GM03348 (cell line): ENCODE measurements at places on chromosomes 11 and 22.
A peak's percentile ranks its signal among the peaks of the same experiment; 100 is the strongest.

DNA sequence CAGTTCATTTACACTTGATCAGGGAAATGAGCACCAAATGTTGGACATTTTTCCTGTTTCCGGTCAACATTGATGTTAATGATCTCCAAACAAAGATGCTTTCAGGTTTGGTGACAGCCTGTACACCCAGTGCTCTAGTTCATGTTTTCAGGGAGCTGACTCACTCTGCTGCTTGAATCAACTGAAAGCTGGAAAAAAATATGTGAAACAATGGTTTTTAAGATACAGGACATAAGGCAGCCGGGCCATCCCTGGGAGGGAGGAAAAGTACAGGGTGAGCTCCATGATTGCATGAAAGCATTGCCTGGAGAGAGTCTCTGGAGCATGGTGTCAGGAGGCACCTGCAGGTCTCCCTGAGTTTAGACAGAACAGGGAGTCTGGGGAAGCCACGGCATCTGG is 259.6 kb downstream of the TBC1D22A start:
- DNase-seq, result no peak

- DNase-seq, result no peak
These were observed 2.7 kb upstream of the IGSF22 start for GRCh38 chr11:18728658-18729057.

- DNase-seq, result no peak
These were observed 87.8 kb upstream of the PRDM11 start for GRCh38 chr11:45058647-45058950.

DNA sequence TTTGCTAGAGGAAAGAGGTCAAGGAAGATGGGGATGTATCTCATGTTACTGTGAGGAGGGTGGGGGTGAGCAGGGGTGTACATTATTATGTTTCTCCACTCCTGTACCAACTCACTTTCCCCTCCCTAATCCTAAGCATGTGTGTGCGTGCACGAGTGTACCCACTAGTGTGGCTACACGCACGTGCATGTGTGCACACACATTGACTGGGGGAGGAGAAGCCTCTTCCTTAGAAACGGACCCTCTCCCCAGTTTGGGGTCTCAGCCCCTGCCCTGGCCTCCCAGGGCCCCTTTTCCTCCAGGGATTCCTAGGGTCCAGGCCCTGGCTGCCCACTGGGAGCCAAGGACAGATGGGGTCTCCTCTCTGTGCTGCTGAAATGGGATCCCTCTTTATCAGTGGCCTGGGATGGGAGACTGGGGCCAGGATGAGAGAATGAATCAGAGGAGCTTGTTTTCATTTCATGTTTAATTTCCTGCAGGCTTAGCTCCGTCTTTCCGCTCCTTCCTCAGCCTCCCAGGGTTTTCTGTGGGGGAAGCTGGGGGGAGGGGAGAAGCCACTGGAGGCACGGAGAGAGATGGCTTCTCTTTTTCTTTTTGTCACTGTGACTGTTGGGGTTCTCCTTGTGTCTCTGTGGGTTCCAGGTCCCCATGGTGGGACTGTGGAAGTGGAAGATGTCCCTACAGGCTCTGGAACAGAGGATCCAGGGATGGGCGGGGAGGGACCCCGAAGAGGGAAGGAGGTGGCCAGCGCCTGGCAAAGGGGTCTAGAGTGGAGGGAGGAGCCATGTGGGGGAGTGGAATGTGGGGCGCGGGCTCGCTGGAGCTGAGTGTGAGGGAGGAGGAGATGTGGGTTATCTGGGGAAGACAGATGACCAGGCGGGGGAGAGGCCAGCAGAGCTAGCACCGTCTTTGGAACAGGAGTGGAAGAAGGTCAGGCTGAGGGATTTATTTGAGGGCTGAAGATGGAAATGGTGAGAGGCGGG is 40.3 kb downstream of the ALX4 start:
- peak; percentile 53 for DNase-seq

DNA sequence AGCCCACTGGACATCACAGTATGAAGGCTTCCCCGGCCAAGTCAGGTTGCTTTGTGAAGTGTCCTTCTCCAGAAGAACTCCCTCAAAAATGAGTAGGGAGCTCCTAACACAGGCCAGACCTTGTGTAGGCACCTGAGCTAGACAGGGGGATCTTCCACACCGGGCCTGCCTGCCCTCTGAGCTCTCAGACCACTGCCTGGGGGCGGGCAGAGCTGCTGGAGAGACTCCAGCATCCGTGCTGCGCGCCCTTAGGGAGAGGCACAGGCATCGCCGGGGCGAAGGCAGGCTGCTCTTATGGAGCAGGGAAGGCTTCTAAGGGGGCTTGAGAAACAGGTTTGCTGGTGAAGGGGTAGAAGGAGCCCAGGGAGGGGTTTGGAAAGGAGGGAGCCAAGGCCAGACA is 4.4 kb downstream of the KCNJ5 start:
- DNase-seq, result no peak

GRCh38 chr11:65606876-65607613 is 7.0 kb downstream of the MAP3K11 start:
- peak; percentile 99 for DNase-seq

GRCh38 chr11:28457481-28458065 is 349.4 kb downstream of the METTL15 start:
- DNase-seq, result no peak

DNA sequence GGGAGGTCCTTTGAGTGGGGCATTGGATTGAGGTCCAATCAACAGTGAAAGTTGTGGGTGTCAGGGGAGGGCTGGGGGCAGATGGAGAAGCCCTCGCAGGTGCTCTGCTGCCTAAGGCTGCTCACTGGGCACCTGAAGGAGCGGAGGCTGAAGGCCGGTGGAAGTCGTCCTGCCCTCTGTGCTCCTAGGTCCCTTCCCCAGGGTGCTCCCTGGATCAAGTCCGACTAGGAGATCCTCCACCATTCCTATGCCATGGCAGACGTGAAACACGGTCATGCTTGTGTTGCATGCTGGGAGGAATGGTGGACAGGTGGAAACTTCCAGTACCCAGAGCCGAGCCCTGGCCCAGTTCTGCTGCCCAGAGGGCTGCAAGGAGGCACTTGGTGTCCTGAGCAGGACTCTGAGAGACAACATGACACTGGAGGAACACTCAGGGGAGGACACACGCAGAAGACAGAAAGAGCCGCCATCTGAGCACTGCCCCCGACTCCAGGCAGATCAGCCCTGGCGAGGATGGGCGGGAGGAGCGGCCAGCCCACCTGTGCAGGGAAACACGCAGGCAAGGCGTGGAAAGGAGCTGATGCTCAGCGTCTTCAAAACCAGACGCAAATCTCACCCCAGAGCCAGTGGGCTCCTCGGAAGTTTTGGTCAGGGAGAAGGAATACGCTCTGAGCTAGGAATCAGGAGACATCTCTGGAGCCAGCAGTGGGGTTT is 786.8 kb downstream of the BRD1 start:
- no peak for DNase-seq

DNA sequence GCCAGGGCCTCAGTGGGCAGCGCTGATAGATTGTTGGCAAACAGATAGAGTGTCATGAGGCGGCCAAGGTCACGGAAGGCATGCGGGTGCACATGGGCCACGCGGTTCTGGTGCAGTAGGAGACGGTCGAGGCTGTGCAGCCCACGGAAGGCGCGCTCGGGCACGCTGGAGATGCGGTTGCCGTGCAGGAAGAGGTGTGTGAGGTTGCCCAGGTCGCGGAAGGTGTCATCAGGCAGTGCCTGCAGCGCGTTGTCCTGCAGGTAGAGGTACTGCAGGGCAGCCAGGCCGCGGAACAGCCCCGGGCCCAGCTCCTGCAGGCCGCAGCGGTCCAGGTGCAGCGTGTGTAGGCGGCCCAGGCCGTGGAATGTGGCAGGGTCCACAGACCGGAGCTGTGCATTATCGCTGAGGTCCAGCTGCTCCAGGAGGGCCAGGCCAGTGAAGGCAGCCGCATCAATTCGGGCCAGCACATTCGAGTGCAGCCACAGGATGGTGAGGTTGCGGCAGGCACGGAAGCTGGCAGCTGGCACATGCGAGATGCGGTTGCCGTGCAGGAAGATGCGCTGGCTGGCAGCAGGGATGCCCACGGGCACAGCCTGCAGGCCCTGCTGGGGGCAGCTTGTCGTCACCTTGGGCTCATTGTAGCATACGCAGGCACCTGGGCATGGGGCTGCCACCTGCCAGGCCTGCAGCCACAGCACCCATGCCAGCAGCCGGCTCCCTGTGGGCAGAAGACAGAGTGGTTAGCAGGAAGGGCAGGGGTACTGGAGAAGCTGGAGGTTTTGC is 25.5 kb downstream of the RTN4R start:
- DNase-seq, result no peak

- DNase-seq, result peak; percentile 79
These were observed 10.9 kb downstream of the PHLDB1 start for GRCh38 chr11:118618115-118618990.

- no peak for DNase-seq
These were observed 11.5 kb upstream of the RAB39A start for GRCh38 chr11:107916671-107917241.

DNA sequence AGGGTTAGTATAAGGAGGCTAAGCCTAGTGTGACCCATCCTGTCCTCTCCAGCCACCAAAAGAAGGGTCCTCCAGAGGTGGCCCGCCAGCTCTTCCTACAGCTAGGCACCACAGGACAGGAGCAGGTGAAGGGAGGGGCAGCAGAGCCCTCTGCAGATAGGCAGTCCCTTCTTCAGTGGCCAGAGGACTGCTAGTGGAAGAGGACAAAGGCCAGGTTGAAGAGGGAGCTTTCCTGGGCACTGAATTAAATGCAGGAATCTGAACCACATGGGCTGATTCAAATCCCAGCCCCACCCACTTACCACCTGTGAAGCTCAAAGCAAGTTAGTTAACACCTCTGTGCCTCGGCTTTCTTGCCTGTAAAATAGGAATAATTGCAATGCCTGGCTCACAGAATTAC is 409.5 kb downstream of the NXPE2 start:
- DNase-seq, result no peak

- peak; percentile 36 for DNase-seq
These were observed 7.9 kb upstream of the SYT7 start for GRCh38 chr11:61588728-61589191.

- DNase-seq, result no peak
These were observed 15.4 kb downstream of the ASRGL1 start for GRCh38 chr11:62352355-62353336.

DNA sequence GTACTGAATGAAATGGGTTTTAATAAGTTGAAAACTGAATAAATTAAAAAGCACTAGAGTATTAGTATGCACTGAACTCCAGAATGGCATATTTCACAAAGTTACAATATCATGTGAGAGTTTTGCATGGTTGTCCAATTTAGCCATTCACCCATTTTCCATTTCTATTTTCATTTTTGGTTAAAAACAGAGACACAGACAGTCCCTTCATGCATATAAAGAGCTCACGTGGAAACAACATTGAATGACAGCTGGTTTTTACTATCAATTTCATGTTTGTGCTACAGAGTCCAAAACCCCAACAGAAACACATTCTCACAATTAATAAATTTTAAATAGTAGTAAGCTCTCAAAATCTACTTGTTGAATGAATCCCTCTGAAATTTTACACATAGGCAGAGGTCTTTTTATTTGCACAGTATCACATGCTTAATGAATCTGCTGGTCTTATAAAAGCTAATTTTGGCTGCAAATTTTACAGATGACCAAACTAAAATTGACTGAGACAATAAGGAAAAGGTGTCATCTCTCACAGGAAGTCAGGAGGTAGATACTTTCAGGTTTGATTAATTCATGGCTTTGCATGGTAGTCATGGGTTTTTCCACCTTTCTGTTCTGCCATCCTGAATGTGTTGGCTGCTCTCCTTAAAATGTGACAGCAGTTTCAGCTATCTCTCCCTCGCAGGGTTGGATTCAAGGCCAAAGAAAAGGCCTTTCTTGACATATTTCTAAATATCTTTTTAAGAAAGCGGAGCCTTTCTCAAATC is 20.6 kb upstream of the DDI1 start:
- DNase-seq, result no peak

- DNase-seq, result peak; percentile 43
These were observed 1003.3 kb upstream of the CCDC90B start for GRCh38 chr11:84289381-84289906.

GRCh38 chr22:23786261-23786710 is 480 bp upstream of the SMARCB1 start:
- no peak for DNase-seq

- DNase-seq, result no peak
These were observed 22.4 kb upstream of the C11orf96 start for GRCh38 chr11:43919852-43920597.

DNA sequence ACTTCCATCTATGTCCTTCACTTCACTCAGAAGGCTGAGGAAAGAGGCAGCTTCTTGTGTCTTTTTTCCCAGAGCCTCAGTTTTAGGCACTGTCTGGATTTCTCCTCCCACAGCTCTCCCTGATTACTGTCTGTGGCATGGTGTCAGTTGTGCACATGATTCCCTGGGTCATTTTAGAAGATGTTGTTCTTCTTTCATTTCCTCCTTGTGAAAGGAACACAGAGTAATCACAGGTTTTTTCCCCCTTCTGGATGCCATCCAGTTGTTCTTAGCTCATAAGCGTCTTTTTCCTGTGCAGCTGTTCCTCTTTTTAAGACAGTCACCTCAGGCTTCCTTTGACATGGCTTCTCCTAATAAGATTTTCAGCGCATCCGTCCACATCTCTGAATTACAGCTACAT is 212.2 kb downstream of the FAM181B start:
- DNase-seq, result no peak

DNA sequence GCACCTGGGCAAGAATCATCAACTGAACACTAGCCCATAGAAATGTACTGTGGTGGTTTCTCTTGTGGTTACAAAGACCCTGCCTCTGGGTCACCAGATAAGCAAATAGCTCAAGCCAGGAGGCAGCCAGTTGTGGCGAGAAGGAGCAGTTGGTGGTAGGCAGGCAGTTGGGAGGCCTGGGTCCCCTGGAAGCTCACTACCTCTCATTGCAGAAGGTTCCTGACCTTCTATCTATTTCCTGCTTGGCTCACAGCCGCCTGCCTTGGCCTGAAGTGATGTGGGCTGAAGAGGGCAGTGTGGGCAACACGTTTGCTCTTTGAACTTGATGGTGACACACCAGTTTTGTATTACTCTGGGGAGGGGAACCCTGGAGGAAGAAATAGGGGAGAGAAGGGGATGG is 34.7 kb downstream of the NECTIN1 start:
- DNase-seq, result no peak

DNA sequence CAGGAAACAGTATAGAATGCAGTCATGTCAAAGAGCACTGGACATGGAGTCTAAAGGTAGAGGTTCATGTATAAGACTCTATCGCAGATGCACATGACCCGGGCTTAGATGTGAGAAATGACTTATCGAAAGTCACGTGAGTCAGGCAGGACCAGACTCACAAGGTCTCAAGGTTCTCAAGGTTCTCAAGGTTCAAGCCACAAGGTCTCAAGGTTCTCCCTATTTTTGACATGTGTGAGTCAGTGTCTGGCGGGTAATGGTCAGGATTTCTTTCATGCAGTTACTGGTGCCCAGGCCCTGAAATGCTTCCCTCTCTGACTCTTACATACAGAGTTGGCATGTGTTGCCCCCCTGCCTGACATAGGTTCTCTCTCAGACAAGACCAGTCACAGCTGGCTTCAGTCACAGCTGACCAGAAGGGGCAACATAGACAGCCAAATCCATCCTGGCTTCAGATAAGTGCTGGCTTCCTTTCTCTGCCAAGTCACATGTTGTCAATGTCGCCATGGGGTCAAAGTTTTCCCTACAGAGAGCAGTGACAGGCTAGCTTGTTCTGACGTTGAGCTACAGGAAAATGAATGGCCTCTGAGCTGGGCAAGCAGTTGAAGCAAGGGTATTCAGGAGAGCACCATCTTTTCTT is 10.1 kb downstream of the CSRP3 start:
- DNase-seq, result no peak

- DNase-seq, result no peak
These were observed 1.6 kb upstream of the TBX1 start for GRCh38 chr22:19758896-19759426.
